ENCODE measurements at places on chromosomes 2 and 18. TPM values are rescaled to one million over a fixed set of nuclear protein-coding genes. Genes with fewer than 3 reads are reported as not detected.

DNA sequence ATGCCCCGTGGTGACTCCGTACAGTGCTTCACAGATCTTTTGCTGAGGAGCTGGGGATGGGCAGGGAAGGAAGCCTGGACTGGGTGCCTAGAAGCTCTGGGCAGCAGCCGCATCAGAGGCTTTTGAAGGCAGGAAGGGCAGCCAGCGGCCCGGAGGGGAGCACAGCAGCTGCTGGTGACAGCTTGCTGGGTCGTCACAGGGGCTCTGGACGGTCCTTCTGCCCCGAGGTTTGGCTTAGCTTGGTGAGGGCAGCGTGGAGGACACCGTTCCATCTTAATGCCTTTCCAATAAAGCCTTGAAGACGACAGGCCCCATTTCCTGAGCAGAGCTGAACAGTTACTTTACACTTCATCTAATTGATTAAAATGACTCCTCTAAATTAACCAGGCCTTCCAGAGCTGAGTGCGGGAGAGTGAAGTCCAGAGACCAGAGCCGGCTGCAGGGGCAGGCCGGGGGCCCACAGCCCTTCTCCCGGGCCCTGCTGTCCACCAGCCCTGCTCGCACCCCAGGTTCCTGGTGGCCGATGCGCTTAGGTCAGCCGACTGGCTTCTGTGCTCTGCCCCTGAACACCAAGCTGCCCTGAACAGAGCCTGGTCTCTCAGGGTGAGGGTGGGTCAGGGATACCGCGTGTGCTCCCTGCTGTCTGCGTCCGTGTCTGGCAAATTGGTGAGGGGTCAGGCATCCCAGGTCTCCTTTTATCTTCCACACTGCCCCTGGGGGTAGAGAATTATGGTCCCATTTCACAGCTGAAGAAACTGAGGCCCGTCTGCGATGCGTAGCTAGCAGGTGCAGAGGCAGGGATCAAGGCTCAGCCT is 43.5 kb downstream of the RRM2 start:
- no peak for DNase-seq

DNA sequence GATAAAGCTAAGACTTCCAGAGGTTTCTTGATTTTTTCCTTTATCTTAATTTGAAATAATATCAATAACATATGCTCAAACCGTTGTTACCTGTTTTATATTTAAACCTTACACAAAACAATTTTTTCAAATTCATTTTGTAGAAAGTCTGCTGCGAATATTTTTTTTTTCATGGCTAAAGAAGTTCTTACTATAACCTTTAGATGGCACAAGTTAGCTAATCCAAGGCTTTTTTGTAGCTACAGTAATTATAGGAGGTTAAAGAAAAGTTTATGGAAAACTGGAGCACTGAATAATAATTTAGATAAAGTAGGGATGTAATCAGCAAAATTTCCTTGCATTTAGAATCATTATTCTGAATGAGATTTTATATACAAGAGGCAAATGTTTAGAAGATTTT is 78.0 kb upstream of the PNPT1 start:
- peak; percentile 43 for DNase-seq

GRCh38 chr2:181164699-181165098 is 184.3 kb downstream of the UBE2E3 start:
- no peak for DNase-seq

DNA sequence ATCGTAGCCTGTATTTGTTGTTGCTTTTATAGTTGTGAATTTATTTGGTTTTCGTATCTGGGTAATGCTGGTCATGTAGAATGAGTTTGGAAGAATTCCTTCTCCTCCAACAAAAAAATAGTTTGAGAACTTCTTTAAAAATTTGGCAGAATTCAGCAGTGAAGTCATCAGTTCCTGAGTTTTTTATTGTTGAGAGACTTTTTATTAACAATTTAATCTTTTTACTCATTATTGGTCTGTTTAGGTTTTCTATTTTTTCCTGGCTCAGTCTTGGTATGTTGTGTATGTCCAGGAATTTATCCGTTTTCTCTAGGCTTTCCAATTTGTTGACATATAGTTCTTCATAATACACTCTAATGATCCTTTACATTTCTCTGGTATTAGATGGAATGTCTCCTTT is 1613.3 kb upstream of the PIK3C3 start:
- DNase-seq: no peak

DNA sequence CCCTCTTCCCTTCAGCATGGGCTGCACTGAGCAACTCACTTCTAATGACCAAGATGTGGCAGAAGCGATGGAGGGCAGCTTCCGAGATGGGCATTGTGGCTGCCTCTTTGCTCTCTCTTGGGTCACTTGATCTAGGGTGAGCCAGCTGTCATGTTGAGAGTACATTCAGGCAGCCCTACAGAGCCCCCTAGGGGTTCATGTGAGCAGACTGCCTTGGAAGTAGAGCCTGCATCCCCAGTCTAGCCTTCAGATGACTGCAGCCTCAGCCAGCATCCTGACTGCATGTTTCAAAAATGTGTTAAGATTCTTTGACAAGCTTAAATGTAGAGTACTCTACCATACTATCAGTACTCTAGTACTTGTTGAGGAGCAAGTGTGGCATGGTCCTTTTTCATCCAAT is 143.9 kb downstream of the NCK2 start:
- DNase-seq: no peak

DNA sequence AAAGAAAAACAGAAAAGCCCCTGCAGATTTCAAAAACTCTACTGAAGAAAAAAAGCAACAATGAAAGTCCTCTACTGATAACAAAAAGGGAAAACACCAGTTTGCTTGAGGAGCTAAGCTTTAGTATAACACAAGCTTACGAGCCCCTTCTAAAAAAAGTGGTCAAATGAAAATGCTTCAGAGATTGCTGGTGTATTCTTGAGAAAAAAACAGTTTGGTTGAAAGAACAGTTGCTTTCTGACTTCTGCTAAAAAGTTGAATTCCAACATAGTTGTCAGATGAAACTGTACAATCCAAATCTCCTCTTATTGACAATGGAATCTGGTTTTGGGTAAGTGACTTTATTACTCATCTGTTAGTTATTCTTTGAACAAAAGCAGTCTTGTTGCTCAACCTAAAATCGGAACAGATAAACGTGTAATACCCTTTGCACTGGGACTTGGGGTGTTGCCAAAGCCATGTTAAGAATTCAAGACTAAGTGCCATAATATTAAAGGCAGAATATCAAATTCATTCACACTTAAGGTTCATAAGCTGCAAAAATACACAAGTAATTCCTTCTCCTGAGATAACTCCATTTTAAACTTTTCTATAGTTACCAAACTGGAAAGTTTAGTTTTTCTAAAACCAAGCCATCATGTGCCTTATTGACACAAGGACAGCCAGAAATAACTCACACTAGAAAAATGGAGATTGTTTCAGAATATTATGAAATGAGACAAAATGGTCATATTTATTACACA is 45.3 kb upstream of the SPAG16 start:
- peak; percentile 67 for DNase-seq

DNA sequence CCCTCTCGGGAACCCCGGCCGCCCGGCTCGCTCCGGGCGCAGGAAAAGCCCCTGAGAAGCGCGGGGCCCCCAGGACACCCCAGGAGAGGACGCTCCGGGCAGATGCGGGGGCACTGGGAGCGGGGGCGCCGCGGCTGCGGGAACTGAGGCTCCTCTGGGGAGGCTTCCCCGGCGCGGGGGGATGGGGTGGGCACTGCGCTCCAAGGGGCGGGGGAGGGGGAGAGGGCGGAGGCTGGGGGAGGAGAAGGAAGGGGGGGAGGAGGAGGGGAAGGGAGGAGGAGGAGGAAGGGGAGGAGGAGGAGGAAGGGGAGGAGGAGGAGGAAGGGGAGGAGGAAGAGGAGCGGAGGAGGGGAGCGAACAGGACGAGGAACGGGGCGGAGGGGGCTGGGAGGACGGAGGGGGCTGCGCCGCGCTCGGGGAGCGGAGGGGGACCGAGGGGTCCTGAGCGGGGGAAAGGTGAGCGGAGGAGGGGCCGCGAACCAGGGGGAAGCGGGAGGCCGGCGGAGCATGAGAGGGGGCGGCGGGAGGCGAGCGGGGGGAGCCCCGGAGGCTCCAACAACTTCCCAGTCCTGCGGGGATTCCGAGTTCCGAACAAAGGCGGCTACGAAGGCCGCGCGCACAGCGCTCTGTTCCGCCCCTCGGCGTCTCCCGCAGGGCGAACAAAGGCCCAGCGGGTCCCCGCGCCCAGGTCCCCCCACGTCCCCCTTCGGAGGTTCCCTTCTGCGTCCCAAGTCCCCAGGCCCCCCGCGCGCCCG is 742 bp downstream of the PXDN start:
- DNase-seq: peak; percentile 22

DNA sequence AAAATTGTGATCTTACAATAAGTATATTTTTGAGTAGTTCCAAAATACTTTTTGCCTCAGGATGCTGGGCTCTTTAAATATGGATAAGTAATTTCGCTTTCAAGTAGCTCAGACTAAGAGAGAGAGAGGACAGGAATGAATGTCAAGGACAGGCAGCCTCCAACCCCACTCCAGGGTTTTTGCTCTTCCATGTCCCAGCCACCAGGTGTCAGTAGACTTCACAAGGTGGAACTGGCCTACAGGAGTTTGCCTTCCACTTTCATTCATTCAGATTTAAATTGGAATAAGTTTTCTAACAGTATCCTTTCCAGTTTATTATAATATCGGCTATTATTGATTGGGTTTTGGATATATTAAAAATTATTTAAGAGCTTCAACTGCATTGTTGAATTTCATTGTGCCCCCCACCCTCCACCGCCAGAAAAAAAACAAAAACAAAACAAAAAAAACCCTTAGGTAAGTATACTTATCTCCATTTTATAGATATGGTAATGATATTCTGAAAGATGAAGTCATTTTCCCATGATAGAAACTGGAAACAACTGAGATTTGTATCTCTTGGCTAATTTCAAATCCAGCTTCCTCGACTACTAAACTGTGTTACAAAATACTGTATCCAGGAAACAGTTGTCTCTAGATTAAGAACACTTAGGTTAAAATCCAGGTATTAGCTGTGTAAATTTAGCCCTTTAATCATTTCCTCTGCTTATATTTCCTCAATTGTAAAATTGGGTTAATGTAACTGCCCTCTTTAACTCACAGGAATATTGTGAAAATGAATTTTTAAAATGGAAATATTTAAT is 793.1 kb downstream of the ERBB4 start:
- DNase-seq: peak; percentile 67

- DNase-seq: no peak
Measured at GRCh38 chr2:236565879-236566402, 3.7 kb upstream of the ACKR3 start.

DNA sequence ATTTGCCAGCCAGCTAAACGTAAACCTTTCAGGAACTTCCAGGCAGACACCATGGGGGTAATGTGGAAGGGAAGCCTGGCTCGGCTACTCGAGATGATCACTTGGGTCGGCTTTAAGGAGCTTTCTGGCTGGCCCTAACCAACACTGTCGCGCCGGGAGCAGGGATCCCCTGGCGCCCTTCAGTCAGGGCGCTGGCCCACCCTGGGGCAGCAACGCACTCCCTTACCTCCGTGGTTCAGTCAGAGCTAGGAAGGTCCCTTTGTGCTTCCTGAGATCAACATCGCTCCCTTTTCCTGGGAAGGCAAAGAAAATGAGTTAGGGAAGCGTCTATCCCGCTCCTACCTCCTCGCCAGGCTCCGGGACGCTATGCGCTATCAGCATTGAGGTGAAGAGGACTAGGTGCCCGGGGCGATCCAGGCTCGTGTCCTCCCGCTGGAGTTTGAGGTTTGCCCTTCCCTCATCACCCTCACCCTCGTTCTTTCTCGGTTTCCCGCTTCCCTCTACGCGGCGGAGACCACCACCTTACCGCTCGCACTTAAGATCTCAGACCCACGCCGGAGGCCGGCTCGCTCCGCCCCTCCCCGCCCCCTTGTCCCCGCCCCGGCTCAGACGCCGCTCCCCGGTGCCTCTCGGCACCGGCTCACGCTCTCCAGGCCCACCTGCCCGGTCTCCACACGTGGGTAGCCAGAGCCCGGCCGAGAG is 449 bp upstream of the ATRAID start:
- no peak for DNase-seq

DNA sequence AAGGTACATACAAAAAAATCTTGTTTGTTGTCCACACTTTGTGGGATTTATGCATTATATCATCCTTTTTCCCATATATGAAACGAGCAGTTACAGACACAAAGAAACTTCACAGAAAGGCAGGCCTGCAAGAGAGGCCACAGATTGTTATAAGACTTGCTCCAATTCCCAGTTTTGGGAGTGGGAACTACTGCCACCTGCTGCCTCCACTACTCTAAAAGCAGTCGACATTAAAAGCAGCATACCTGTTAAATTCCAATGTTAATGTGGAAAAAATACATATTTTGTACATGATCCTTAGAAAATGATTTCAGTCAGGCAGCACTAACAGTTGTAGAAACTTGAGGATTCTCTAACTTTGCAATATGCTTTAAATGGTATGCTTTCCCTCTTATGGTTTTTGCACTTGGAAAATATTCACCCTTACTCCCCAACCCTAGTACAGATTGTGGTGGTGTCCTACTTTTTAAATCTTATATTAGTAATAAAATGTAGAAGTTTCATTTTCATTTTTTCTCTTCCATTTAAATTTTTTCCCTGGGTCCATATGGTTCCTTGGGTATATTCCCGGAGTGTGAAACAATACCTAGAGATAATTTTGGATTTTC is 37.9 kb downstream of the SLC38A11 start:
- DNase-seq: peak; percentile 51

DNA sequence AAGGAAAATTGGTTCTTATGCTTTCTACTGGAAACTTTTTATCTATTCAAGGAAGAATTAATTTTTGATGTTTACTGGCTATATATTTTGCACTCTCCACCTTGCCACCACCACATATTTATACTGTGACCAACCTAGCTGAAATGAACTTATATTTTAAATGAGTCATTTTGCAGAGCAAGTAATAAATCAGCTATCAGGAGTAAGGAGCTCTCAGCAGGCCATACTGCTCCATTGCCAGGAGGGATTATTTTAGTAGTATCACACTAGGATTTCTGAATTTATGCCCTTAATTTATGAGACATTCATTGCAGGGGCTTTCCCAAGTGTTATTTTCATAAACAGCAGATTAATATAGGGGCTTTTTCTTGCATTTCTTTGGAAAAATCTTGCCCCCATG is 125.8 kb upstream of the CYP1B1 start:
- peak; percentile 87 for DNase-seq

DNA sequence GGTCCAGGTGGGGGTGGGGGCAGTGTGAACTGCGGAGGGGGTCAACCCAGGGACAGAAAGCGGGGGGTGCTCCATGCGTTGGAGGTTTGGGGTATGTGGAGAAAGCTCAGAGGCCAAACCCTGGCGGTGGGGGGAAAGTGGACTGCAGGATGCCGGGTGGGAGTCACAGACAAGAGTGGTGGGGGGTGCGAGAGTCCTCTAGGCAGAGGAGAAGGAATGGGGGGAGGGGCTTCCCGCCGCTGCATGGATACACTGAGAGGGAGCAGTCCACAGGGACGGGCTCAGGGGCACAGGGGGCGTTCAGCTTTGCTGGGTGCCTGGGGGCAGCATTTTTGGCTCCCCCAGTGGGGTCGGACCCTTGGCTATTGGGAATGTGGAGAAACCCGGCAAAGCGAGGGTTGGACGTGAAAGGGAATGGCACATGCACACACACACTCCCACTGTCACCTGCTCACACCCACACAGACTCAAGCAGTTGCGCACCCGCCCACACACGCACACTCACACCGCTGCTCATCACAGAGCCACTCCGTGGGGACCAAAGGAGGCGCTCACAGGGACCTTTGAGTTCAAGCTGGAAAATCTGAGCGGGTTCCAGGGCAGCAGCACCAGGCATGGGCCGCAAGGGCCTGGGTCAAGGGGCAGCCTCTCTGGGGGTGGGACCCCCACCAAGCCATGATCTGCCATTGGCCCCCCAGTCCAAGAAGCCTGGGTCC is 7.7 kb downstream of the GBX2 start:
- no peak for DNase-seq

CRACDL gene
- total RNA-seq: 0.79 TPM

POU3F3 gene
- not detected for total RNA-seq

LRATD1 gene
- total RNA-seq: not detected

UGT1A10 gene
- not detected for total RNA-seq

MTX2 gene
- 108 TPM for total RNA-seq

ABCG8 gene
- not detected for total RNA-seq

PAPOLG gene
- 19.2 TPM for total RNA-seq

All from A172 (cell line).